CMK (cell line): ENCODE measurements at places on chromosomes 16 and 17.

GRCh38 chr16:73956587-73957494 lies 339.8 kb upstream of the PSMD7 start:
- DNase-seq: no peak

DNA sequence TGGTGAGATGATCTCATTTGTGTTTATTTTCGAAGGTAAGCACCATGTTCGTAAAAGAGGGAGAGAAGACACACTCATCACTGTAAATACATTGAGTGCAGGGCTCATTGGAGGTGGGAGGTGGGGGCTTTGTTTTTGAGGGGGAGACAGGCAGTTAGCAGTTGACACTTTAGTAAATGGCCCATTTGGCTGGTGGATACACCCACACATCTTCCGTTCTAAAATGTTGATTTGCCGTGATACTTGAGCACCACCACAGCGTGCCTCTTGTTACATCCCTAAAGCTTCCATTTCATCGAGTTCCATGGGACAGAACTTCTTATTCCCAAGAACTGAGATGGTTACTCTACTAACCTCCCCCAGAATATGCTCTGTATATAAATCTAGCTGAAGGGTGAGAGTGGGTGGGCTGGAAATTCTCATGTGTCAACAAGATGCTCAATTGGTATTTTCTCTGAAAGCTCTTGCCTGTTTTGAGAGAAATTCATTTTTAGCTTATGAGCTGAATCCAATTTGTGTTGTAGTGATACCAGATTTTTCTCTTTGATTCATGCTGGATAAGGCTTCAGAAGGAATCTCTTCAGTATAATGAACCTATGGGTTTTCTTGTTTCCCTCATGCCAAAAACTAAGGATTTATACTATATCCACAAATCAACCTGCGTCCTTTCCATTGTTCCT lies 314.3 kb downstream of the RBFOX1 start:
- DNase-seq: no peak

- DNase-seq: no peak
Measured at GRCh38 chr17:38786372-38786771, 13.0 kb downstream of the PIP4K2B start.

DNA sequence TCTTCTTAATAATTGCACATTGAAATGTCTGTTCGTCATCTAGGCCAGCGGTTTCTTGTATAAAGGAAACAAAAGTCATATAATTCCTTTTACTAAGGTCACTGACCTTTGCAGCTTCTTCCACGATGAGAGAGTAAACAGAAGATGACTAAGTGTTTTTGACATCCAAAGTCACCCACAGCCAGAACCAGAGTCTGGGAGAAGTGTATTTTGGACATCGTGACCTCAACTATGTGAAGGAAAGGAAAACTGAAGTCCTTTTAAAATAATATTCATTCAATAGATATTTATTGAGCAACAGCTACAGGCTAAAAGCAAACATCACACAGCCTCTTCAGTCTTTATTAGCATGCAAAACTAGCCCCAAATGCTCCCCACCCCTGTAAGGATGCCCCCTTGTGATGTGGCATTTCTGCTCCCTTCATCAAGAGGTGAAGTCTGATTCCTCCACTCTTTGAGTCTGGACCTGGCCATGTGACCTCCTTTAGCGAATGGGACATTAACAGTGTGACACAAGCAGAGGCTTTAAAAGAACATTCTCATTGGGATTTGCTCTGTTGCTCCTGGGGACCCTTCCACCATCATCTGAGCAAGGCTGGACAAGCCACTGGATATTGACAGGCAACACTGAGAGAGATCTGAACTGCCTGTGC lies 8.1 kb upstream of the PMP22 start:
- DNase-seq: no peak

DNA sequence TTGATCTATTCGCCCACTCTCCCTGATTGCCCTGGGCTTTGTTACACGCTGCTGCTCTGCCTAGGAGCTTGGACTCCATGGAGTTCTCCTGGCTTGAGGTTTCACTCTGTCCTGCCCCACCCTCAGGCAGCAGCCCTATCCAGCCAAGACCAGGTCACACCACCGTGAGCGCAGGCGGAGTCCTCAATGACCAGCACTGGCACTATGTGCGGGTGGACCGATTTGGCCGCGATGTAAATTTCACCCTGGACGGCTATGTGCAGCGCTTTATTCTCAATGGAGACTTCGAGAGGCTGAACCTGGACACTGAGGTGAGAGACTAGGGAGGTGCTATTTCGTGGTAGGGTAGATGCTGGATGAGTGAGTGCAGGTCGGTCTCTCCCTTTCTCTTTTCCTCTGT lies 3.5 kb downstream of the CNTNAP1 start:
- DNase-seq: no peak

DNA sequence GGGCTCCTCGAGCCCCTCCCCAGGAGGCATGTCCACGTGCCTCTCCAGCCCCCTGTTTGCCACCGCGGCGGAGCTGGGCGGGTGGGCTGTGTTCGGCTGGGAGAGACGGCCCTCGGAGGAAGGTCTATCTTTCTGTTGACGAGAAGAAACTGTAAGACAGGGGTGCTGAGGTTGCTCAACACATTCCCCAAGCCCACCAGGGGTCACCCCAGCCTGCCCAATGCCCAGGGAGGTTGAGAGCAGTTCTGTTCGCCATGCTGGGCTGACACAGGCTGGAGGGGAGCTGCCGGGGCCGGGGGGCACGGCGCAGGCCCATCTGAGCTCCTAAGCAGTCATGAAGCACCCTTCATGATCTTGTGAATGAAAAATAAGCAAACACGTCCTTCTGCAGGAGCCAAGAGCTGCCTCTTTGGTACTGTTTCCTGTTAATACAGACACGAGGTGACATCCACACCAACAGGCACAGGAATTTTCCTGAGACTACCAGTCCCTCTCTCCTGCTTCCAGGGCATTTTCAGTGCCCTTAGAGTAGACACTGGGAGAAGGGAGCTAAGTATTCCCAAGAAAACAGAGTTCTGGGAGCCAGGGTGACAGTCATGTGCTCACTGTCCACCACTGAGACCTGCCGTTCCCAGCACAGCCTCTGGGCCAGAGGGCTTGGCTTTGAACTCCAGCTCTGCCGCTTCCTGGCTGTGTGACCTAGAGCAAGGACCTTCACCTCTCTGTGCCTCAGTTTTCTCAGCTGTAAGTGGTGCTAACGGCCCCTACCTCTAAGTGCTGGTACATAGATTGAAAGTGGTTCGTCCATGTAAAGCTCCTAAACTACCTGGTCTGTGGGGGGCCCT lies 9.2 kb downstream of the UBALD2 start:
- DNase-seq: no peak

- no peak for DNase-seq
Measured at GRCh38 chr16:46763147-46763546, 15.0 kb upstream of the MYLK3 start.

- DNase-seq: no peak
Measured at GRCh38 chr16:87303431-87303930, 13.7 kb downstream of the C16orf95 start.

GRCh38 chr16:10205688-10206087 lies 23.5 kb upstream of the GRIN2A start:
- DNase-seq: no peak
